ENCODE measurements at places on chromosomes 12 and 14. TPM values are rescaled to one million over a fixed set of nuclear protein-coding genes. Genes with fewer than 3 reads are reported as not detected.

DNA sequence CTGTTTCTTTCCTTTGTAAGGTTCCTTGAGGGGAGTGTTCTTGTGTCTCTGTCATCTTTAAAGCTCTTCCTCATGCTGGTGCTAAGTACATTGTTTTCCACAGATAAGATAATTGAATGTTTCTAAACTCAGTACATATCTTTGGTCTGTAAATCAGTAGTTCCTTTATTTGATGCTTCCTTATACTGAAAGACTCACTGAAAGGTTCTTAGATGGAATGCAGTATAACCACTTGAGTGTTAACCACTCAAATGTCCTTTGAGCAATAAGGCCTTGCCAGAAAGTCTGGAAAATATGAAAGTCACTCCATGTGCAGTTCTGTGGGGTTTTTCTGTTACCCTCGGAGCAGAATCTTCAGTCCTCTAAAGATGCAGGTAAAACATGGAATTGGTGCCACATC, 23.0 kb upstream of the RNU6-8 start:
- peak; percentile 62 for DNase-seq

DNA sequence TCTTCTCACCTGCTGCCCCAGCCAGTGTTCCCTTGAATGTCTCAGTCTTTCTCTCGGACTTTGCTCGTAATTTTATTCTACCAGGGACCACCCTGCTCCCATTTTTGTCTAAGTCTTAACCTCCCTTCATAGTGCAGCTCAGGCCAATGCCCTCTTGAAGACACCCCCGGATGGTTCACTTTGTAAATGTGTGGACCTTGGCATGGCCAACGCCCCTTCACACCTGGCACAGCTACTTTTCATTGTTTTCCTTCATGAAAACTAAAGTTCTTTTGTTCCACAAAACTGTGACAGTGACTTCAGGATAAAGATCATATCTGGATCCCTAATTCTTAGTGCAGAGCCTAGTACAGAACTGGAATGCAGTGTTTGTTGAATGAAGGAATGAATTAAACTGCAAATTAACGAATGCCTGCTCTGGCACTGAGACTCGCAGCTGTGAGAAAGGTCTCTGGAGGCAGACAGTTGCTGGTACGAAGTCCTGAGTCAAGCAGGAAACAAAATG, 3.5 kb upstream of the RNASE4 start:
- no peak for DNase-seq

Gene SLCO1A2
- total RNA-seq, result 0.45 TPM

GRCh38 chr12:103969391-103969790, 3.7 kb downstream of the TDG start:
- DNase-seq, result no peak

DNA sequence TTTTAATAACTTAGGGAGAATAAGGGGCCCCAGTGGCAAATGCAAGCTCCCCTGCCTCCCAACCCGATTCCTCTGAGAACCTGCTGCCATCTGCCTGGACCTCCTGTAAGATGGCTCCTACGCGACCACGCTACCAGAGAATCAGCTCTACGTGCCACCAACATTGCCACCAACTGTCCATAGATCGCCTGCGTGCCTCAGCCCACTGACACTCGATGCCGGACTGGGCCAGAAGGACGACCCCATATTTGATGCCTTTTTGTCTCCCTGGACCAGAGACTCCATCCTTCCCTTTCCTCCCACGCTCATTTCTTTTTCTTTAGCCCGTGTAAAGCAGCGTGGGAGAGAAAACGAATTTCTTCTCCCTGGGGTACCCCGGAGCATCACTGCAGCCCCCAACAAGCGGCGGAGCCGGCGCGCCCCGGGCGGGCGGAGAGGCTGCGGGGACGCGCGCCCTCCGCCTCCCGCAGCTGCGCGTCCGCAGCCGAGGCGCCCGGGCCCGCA, 565 bp upstream of the KLHL42 start:
- DNase-seq, result peak; percentile 15

- no peak for DNase-seq
Observed at GRCh38 chr12:71877335-71878121, 38.0 kb downstream of the TBC1D15 start.

- peak; percentile 13 for DNase-seq
Observed at GRCh38 chr14:76090616-76091391, 60.9 kb upstream of the GPATCH2L start.
